ENCODE measurements at places on chromosomes 2 and 18.
A peak's percentile ranks its signal among the peaks of the same experiment; 100 is the strongest.

DNA sequence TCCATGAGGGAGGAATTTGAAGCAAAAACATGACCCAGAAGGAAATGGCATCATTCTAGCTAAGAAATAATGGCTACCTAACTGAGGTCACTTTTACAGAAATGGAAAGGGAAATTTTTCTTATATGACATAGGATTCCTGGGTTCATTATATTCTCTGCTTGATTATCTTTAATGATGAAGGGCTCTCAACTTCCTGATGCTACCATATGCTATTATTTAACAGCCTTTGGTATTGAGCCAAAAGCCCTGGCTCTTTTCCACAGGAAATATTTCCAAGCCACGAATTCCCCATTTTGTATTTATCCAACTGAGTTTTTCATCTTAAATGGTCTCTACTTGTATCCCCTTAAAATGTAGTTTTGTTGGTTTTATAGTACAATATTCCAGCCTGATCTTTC lies 63.2 kb upstream of the NPAS2 start:
- DNase-seq = no peak

DNA sequence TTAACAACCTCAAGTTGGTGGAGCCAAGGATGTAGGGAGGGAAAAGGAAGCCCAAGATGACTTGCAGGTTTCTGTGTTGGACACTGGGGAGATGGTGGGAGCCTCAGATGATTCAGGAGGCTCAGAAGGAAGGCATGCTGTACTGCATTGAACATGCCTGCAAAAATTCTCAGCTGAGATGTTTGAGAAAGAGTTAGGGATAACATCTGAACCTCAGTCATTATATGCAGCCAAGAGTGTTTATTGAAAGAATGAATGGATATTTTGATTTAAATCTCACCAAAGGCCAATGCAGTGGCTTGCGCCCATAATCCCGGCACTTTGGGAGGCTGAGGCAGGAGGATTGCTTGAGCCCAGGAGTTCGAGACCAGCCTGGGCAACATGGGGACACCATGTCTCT lies 243.0 kb downstream of the MYCN start:
- no peak for DNase-seq

DNA sequence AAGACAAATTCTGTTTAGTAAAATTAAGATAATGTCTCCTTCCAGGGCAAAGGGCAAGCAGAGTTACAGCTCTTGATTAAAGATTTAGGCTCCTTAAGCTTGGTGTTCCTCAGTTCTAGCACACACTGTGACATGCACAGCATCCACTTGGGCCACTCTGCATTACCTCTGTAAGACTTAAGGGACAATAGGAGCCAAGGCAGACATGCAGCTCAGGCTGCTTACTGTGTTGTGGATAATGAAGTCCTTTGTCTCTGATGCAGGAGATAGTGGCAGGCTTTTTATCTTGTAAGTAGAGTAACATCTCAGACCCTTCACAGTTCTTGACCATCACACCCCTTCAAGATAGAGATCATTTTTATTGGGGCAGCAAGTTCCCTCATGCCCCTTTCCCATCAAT lies 31.2 kb downstream of the RBM45 start:
- no peak for DNase-seq

GRCh38 chr2:38038682-38039081 lies 37.3 kb downstream of the CYP1B1 start:
- DNase-seq = no peak

- DNase-seq = no peak
Measured at GRCh38 chr18:34048423-34048822, 176.3 kb downstream of the NOL4 start.

- DNase-seq = peak; percentile 49
Measured at GRCh38 chr2:218860950-218861381, 1.4 kb downstream of the WNT6 start.

- DNase-seq = peak; percentile 56
Measured at GRCh38 chr18:33495278-33495677, 54.8 kb upstream of the CCDC178 start.

- DNase-seq = peak; percentile 29
Measured at GRCh38 chr2:191177751-191178736, 27.2 kb upstream of the STAT4 start.

DNA sequence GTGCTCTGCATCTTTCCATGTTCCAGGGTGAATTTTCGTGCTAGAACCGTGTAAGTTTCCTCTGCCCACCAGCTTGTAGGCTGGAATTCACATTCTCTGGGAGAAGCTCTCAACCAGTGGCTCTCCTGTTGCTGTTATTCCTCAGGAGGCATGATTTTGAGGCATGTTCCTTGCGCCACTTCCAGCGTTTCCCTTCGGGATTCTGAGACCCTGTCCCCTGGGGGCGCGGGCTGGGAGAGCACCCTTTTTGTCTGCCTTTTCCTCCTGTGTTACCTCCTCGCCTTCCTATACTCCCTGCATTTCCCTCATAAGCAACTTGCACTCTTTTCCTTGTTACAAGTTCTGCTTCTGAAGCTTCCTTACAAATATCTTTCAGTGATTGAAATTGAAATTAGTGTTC lies 156.4 kb downstream of the PTPRM start:
- DNase-seq = no peak

GRCh38 chr2:55555977-55556376 lies 36.5 kb downstream of the CFAP36 start:
- peak; percentile 85 for DNase-seq
